ENCODE measurements at places on chromosomes 2 and 18.

DNA sequence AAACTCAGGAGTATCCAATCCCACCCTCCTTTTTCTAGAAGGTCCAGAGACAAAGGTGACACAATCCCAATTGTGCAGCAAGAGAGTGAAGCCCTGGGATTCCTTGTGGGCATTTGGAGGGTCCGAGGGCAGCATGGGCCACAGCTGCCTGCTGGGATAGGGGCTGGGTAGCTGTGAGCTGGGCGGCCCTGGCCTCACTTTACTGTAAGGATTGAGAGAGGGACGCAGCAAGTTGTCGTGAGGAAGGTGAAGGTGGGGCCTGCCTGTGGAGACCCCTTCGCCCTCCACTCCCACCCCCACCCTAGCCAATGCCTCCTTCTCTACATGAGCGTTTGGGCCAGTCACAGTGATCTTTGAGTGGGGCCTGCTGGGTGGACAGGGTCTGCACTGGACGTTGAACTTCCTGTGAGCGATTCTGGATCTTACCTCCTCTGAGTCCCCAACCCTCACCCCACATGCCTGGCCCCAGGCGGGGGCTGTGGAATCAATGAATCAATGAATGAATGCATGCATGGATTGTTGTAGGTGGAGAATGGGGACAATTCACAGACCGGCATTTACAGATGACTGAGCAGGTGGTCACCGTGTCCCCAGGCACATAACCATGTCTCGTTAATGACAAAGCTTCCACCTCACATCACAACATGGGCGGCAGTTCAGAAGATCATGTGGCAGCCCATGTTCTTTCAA, 107.2 kb downstream of the INHBB start:
- no peak for DNase-seq

GRCh38 chr2:21757805-21758430, 634.1 kb downstream of the TDRD15 start:
- DNase-seq = no peak

- DNase-seq = no peak
These were observed 159.8 kb downstream of the GALNT3 start for GRCh38 chr2:165634282-165634681.

DNA sequence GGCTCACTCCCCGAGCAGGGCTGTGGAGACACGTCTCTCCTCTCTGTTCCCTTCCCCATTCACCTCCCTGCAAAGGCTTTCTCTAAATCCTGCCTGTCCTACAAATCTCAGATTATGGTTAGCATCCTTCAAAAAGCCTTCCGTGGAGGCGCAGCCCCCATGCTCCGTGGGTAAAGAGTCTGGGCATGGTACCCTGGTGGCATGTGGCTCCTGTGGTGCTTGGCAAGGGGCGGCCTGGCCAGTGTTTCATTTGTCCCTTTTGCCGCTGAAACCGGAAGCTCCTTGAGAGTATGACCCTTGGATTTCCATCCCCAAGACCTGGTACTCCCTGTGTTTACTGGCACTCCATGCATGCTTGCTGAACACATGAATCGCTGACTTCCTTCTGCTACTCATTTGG, 839.3 kb upstream of the SALL3 start:
- no peak for DNase-seq

- no peak for DNase-seq
These were observed 47.0 kb upstream of the ST3GAL5 start for GRCh38 chr2:85935746-85936208.

- no peak for DNase-seq
These were observed 56.9 kb downstream of the ASB1 start for GRCh38 chr2:238483656-238484055.

DNA sequence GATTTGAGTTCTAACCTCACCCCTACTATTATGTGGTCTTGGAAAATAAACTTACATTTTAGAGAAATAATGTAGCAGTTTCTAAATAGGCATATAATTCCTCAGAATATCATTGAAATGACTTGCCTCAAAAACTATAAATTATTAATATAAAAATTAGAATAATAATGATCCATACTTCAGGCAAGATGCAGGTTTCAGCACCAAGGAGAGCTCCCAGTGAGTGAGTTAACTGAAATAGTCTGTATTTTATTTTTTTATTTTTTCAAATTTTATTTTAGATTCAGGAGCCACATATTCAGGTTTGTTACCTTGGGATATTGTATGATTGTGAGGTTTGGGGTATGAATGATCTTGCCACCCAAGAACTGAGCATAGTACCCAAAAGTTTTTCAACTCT, 472.2 kb upstream of the DCC start:
- DNase-seq = no peak

DNA sequence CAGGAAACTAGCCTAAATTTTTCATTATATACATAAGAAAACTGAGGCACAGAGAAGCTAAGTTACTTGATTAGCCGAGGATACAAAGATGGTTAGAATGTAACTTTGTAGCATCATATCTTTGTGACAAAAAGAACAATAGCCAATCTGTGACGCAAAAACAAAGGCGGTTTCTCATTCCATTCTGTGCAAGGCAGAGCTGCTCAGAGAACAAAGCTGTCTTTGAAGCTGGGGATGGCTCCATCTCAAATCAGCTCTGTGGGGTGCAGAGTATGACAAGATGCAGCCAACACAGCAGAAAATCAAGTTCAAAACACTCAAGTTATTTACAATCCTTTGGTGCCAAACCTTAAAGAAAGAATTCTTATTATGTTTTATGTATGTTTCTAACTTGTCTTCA, 81.9 kb upstream of the VWC2L start:
- no peak for DNase-seq

DNA sequence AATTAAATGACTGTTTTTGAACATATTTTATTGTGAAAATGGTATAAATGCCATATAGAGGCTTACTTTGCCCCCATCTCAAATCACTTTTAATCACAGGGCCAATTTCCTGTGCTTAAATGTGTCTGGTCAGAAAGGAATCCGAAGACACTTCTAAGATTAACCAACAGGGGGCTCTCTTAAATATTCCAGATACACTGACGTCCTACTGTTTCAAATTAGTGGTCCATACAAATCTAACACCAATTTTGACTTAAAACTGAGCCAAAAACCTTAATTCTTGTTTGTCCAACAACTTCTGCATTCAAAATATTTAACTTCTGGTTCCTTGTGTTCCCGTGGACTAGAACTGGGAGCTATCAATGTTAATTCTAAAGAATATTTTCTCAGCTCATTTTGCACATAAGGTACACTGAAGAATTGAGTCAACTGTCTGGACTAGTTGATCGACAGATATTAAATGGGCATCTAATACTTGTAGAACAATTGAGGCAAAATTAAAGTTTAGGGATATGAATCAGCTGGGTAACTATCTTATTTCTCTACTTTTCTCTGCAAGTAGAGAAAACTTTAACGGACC, 557.5 kb downstream of the ARHGAP15 start:
- DNase-seq = no peak

DNA sequence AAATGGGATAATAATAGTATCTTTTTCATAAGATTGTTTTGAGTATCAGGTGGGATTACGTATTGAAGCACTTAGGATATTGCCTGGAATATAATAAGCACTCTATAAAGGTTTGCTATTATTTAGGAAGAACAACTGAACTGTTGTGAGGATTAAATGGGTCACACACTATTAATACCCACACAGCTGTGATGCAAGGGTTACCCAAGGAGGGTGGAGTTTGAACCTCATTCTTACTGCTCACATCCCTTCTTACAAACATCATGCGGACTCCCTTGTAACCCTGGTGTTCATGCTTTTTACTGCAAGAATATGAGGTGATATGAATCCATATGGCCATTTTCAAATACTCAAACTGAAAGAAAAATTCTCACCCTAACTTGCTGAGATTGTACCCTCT, 113.5 kb downstream of the KCTD1 start:
- no peak for DNase-seq

DNA sequence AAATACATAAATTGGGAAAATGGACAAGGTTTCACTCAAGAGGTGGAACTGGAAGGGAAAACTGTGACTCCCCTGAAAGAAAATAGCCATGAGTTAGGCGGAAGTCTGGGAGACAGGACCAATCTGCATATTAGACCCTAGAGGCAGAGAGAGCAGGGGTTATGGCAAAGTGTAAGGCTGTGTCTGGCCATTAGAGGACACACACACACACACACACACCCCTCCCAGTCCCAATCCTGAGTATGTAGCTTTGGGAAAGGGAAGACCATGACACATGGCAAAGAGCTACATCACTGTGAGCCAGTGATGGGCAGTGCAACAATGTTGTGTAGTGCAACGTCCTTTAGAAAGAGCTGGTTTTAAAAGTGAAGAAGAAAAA, 479.9 kb upstream of the NXPH2 start:
- DNase-seq = no peak

GRCh38 chr2:6526093-6526824, 339.4 kb downstream of the CMPK2 start:
- DNase-seq = no peak

DNA sequence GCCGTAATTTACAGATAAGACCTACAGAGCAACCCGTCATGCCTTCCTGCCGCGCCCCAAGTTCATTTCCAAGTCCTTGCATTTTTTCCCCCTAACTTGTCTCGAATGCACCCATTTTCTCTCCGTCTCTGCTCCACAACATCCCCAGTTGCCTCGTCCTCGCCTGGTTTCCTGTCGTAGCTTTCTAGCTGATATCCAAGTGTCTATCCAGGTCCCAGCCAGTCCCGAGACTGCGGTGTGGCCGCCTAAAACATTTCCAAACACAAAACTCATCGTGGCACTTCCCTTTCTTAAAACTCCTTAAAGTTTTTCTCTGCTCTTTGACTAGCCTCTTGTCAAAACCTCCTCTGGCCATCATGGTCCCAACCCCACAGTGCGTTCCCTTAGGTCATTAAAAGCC, 1.2 kb upstream of the BARD1 start:
- no peak for DNase-seq

GRCh38 chr18:7696780-7697179, 129.7 kb downstream of the PTPRM start:
- DNase-seq = no peak

- DNase-seq = no peak
These were observed 220.8 kb downstream of the ALK start for GRCh38 chr2:29700560-29700959.

GRCh38 chr2:208222351-208222750, 32.5 kb downstream of the IDH1 start:
- DNase-seq = no peak

- DNase-seq = no peak
These were observed 268.9 kb upstream of the CCDC68 start for GRCh38 chr18:55228191-55228590.

DNA sequence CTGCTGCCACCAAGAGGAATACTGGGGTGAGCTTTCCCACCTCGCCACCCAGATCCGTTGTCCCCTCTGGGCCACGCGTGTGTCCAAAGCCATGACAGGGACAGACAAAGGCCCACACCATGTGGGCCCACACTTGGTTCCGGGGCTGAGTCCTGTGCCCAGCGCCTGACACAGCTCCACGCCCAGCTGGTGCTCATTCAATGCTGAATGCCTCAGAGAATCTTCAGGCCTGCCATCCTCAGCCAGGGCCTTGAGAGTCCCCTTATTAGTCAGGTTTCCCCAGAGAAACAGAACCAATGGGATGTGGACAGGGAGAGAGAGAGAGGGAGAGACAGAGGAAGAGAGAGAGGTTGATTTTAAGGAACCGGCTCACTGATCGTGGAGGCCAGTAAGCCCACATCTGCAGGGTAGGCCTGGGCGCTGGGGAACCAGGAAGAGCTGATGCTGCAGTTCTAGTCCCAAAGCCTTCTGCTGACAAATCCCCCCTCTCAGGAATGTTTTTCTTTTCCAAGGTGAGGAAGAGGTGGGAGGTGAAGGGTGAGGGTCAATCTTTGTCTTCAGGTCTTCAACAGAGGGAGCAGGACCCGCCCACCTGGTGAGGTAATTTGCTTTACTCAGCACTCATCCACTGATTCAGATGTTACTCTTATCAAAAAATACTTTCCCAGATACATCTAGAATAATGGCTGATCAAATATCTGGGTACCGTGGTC, 10.2 kb upstream of the SPATA3 start:
- no peak for DNase-seq

- no peak for DNase-seq
These were observed 6.7 kb downstream of the TGIF1 start for GRCh38 chr18:3456686-3457069.

DNA sequence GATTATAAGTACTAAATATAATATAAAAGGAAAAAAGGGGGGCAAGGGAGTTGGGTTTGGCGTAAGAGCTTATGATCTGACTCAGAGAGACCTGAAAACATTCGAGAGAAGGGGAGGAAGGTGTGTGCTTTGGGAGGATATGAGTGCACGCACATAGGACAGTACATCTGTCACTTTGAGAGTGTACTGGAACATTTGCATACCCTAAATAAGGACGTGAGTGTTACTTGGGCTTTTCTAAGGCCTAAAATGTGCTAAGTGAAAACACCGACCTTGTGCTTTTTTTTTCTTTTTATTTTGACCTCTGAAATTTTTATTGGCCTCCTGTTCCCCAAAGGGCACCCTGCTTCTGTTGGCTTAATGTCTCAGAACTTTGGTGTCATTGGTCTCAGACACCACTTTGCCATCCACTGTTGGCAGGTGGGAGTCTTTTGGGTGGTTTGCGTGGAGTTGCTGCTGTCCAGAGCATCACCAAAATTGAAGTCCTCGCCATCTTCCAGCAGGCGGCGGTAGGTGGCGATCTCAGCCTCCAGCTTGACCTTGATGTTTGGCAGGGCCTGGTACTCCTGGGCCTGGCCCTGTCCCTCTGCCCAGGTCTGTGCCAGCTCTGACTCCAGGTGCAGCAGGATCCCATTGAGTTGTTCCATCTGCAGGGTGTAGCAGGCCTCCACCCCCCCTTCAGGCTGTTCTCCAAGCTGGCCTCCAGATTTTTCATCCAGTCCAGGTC, 57.7 kb downstream of the CD28 start:
- DNase-seq = no peak

- DNase-seq = no peak
These were observed 130.0 kb downstream of the CPS1 start for GRCh38 chr2:210686401-210686800.

DNA sequence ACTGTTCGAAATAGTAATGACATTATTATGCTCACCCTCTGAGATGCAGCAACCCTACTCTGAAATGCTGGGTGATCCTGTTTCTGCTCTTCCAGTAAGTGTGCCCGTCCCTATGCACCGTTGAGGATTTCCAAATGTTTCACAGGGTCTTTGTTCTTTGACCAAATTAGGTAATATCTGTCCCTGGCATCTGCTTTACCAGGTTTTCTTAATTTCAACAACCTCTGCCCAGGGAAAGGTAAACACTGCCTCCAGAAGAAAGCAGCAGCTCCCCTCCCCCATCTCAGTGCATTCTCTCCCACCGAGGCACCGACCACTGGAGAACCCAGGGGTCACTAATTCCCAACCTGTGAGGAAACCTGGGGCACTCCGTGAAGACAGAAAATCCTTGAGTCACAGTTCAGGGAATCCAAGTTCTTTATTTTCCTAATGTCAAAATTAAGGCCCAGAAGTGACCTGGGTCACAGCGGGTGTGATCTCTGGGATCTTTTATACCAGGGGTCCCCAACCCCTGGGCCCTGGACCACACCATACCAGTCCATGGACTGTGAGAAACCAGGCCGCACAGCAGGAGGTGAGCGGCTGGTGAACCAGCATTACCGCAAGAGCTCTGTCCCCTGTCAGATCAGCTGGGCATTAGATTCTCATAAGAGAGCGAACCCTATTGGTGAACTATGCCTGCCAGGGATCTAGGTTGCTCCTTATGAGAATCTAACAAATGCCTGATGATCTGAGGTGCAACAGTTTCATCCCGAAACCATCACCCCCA, 1.2 kb upstream of the GRB14 start:
- DNase-seq = no peak

- DNase-seq = no peak
These were observed 17.0 kb downstream of the RTN4 start for GRCh38 chr2:55033076-55033742.

GRCh38 chr2:68151037-68151436, 6.7 kb upstream of the PNO1 start:
- no peak for DNase-seq

GRCh38 chr2:134367213-134367612, 113.3 kb downstream of the MGAT5 start:
- no peak for DNase-seq

Measured in T-helper 22 cell (primary cell).